ENCODE measurements at places on chromosomes 6 and 20.

DNA sequence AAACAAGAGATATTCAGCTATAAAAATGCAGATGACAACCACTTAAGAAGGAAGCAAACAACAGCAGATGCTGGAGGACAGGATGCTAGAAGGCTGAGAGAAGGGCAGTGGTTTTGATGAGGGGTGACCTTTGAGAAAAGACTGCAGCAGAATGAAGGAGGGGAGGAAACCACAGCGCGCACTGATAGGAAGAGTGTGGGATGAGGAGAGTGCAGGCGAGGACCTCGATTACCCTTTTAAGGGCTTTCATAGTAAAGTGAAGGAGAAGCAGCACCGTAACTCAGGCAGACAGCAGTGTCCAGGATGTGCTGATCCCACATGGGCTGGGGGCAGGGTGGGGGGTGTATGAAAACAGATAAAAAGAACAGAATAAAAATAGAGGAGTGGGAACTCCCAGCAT lies 19.2 kb downstream of the ZBTB2 start:
- no peak for DNase-seq

DNA sequence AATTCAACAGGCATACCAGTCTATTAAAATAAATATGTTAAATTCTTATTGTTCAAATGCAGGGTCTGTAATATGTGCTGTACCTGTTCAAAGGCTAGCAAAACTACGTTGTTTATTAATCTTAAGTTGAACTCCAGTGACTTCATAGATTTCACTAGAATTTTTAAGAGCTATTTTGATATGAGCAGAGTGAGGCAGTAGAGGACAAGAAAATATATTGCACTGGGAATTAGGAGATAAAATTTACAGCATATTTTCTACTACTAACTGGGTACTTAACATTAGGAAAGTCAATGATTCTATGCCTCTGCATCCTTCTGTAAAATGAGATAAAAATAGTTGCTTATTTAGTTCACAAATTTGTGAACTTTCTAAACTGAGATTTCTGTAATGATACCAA lies 162.2 kb upstream of the BMP5 start:
- DNase-seq: no peak

- DNase-seq: no peak
Measured at GRCh38 chr6:37058084-37058586, 52.7 kb downstream of the FGD2 start.

DNA sequence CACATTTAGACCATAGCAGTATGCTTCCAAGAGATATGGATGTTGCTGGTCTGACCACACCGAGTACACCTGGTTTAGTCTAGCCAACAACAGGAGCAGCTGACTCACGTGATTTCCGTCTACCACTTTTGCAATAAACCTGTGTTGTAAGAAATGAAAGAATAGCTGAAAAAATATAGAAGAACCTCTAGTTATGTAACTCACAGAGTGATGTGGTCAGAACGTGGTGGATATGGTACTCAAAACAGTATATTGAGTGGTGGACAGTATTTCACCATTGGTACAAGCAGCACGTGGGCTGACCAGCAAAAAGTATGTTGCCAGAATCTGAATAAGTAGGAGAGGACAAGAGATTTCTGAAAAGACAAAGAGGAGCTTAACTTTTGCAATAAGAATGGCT lies 226.9 kb downstream of the TBC1D7 start:
- DNase-seq: no peak

- no peak for DNase-seq
Measured at GRCh38 chr6:152124429-152125074, 317.1 kb downstream of the ESR1 start.

DNA sequence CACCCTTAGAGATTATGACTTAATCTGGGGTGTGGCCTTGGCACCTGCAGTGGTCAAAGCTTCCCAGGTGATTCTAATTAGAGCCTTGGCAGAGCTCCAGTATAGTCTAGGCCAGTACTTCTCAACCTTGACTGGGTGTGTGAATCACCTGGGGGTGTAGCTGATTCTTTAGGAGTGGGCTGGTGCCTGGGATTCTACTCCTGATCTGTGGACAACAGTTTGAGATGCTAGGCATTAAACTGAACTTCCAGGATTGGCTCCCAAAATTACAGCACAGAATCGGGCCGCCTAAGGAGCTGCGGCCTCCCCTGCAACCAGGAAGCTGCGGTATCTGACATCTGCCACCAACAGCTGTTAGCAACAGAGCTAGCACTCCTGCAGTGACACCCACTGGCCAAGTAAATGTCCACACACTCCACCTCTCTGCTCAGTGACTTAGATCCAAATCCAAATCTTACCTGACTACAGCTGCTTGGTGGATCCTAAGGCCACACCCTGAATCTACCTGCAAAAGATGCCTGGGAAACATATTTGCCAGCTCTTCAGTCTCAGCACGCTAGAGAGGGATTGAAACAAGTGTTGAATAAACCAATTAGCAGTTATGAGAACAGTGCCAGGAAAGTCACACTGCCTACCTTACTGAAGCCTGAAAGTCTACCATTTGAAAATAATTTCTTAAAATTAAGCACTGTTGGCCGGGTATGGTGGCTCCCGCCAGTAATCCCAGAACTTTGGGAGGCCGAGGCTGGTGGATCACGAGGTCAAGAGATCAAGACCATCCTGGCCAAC lies 126.7 kb downstream of the UNC5CL start:
- no peak for DNase-seq

DNA sequence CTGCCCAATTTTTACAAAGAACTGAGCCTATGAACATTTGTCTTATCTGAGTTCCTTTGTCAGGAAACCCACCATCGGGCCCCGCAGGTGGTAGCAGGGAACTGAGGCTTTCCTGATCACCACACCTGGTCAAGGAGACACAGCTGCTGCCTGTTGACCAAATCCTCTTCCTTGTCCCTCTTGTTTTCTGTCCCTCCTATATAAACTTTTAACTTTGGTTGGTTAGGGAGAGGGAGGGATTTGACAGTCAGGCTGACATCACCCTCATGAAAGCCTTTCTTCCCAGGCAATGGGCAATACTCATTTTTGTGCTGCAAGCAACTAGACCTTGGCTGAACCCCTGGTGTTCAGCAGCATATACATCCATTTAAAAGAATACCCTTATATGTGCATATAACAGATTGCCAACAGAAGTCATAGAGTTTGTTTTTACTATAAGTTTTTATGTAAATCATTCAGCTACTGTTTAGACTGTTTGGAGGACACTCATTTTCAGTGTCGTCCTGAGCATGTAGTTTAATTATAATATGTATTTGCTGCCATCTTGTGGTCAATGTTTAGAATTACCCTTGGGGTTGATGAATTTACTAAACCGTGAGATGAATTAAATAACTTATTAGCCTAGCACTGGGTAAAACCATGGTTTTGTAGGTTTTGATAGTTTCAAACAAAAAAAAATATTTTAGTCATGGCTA lies 17.0 kb downstream of the CRISP1 start:
- DNase-seq: no peak

GRCh38 chr6:135320721-135321621 lies 139.9 kb downstream of the MYB start:
- no peak for DNase-seq

GRCh38 chr6:45455408-45455807 lies 77.7 kb upstream of the SUPT3H start:
- DNase-seq: no peak

GRCh38 chr6:338815-339262 lies 46.6 kb downstream of the DUSP22 start:
- DNase-seq: no peak

DNA sequence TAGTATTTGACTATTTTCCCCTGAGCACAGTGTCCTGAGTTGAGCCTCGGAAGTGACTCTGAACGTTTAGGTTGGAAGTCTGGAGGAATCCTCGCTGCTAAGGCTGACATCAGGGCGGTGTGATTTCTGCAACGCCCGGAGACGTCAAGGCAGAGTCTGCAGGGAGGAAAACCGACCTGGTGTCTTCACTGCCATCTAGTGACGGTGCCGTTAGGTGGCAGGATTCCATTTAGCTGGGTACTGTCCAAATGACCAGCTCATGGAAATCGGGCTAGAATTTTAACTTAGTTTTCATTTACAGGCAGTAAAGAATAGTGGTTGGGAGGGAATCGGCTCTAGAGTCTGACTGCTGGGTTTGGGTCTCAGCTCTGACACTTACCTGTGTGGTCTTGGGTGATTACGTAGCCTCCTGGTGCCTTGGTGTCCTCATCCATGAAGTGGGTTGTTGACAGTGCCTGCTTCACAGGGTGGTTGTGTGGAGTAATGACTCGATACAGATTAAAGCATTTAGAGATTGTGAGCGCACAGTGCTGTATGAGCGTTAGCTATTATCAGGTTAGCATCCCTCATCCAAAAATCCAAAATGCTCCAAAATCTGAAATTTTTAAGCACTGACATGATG lies 35.0 kb downstream of the FOXF2 start:
- no peak for DNase-seq

- DNase-seq: no peak
Measured at GRCh38 chr6:169701311-169701953, 397 bp downstream of the WDR27 start.

GRCh38 chr6:114096561-114097172 lies 125.7 kb upstream of the HDAC2 start:
- no peak for DNase-seq

All from tibial artery (tissue), 4 donors.